ENCODE measurements at places on chromosomes 7 and 10.

DNA sequence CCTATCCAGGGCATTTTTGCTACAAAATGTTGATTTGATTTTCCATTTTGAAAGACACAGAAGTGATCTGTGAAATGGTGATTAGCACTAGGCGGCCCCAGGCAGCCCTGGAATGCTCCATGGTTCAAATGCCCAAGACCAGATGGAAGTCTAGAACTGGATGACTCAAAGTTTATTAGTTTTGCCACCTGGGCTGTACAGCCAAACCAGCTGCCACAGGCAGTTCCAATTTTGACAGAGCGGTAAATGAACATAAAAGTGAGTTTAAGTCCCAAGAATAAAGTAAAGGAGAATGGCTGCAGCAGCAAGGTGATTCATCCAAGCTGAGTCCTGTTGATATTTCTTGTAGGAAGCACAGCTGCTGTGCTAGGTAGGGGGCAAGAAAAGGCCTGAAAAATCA lies 180.5 kb downstream of the SUGCT start:
- no peak for DNase-seq

GRCh38 chr7:29915481-29916215 lies 74.0 kb downstream of the SCRN1 start:
- DNase-seq: no peak

DNA sequence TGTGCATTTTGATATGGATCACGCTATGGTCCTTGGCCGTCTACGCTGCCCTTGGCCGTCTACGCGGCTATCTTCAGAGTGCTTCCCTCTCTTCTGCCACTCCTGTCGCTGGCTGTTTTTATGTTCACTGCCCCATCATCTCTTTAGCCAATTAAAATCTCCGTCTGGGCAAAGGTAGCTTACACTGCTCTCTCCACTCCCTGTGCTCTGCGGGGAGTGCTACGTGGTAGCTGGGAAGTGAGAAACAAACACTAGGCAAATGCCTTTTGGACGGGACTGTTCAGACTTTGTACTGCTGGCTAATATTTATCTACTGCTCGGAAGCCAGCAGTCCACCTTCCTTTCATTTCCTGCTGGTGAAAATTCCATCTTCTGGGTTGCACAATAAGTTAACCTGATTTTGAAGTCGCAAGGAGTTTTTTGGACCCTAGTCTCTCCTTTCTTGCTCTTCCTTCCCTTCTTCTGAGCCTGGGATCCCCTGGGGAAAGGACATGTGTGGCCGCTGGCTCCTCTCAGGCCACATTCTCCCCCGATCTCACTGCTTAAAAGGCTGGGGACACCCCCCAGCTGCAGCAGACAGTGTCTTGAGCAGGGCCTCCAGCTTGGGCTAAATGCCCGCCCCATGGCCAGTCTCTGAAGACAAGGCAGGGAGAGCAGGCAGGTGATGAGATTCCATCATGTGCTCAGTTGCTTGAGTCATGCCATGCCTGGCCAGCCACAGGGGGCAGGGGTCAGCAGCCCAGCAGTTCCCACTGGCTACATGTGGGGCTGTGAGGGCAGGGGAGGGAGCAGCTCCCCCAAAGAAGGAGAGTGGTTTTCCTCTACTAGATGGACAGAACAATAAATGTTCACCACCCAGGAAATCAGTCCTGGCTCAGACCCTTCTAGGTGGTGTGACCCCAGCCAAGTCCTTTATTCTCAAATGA lies 25.5 kb upstream of the RBM33 start:
- DNase-seq: no peak

- no peak for DNase-seq
Observed at GRCh38 chr10:10956681-10957542, 60.8 kb upstream of the CELF2 start.

DNA sequence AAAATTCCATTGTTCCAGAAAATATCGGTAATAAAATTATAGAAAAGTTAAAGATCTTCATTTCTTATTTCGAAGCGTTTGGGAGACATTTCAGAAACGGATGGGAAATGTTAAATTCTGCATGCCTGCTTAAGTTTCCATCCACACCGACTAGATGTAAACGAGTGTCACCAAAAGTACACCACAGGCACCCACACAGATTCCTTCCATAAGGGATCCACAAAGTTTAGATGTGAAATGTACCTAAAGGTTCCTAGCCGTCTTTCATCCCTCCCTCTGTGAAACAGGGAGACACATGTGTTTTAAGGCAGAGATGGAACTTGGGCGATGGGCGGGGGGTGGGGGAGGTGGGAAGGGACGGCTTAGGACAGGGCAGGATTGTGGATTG lies 621 bp upstream of the CAV1 start:
- no peak for DNase-seq

DNA sequence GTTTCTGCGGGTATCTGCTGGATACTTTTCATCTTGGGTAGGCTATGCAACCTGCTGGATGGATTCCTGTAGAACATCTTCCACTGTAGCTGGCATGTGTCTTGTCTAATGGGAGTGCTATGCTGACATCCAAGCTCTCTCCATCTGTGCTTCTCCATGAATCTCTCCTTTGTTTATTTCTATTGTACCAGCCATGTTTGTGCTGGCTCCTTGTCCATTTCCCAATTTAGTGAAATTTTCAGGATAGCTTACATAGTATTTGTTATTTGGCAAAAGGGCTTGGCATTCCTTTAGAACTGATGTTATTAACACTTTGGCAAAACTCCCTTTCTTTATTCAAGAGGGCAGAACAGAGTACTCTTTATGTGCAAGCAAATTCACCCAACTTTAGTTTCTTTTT lies 198.0 kb downstream of the CSTF2T start:
- no peak for DNase-seq

GRCh38 chr10:107436568-107436967 lies 272.1 kb upstream of the SORCS1 start:
- no peak for DNase-seq

GRCh38 chr7:157281221-157281998 lies 55.4 kb upstream of the DNAJB6 start:
- DNase-seq: no peak

- no peak for DNase-seq
Observed at GRCh38 chr10:125135771-125136035, 24.7 kb downstream of the CTBP2 start.

DNA sequence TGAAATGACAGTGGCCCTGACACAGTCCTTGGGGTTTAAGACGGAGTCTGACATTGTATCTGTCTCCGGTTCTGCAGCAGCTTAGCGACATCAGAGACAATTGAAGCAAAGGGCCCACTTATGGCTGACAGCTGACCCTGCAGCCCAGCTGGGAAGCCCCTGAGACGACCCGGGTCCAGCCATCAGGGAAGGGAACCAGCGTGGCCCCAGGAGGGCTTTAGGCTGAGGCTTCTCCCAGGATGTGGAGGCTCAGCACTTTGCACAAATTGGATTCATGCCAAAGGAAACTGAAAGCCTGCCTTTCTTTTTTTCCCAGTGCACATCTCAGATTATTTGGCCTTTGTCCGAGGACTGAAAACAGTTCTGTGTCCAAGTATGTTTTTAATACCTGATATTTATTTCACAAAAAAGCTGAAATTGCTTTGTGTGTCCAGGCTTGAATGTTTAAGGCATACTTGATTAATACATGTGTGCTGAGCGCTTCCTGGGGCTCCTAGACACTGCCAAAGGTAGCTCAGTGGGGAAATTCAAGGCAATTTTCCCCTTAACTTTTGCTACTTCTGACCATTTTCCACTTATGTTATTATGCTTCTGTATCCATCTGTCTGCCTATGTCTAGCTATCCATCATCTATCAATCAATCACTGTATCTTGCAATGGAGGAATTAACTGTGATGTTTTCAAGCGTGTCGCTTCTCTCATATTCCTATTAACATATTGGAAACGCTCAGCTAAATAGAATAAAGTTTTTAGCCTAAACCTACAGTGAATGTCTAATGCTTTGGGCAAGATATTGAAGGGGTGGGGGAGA lies 34.8 kb downstream of the KLF6 start:
- no peak for DNase-seq

DNA sequence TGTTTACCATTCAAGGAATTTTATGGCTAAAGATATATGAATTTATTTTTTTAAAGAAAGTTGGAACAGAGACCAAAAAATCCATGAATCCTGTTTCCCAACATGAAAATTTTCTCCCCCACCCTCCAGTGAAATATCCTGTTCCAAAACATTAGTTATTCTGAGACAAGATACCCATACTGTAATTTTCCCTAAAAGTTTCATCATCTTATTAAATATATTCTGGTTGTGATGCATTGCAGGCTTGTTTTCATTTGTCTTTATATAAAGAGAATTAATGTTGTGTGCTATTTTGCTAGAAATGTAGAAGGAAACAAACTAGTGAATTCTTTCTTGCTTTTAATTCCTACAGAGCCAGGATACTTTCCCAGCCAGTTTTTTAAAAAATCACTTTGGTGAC lies 106.6 kb downstream of the EXOC4 start:
- DNase-seq: no peak

DNA sequence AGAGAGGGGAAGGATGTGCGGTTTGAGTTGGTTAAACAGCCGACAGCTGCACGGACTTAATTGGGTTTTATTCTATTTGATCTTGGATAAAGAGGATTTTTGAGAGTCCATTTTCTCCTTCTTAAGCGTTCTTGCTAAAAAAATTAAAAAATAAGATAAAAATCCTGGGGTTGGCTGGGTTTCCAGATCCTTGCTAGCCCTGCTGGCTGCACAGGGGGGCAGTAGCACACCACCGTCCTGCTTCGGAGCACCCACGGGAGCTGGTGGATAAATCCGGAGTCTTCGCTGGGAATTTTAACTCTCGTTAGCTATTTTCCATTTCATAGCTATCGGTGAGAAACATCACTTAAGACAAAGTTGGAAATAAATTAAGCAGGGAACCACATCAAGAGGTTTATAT lies 792.0 kb downstream of the TYW1 start:
- no peak for DNase-seq

GRCh38 chr10:71432101-71432905 lies 35.6 kb downstream of the CDH23 start:
- no peak for DNase-seq

GRCh38 chr7:130276796-130277762 lies 10.4 kb downstream of the CPA2 start:
- DNase-seq: peak; percentile 16

DNA sequence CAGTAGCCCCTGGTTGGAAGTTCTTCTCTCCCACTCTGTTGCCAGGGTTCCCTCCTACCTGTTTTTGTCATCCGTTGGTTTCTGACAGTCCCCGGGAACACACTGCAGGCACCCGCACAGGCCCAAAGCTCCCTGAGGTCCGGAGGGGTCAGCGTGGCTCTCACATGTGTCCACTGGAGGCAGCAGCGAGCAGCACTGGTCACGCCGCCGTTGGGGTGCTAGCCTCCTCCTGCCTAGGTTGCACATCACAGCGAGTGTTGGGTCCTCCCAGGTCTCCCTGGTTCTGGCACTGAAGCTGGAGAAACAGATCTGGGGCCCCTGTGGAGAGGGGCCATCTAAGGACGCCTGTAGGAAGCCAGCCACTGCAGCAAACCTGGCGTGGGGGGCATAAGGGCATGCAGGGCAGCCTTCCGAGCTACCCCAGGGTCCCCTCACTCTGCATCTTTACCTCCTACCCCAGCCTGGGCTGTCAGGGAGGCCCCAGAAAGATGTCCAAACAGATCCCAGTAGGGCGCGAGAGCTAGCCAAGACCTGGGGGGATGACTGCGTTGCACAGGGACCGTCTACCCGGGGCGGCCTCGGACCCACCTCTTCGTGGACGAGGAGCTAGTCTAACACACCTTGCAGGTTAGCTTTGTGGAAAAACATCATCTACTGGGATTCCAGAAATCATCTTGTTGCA lies 28.9 kb downstream of the LRRC27 start:
- DNase-seq: no peak

GRCh38 chr7:116652793-116653192 lies 19.2 kb upstream of the MET start:
- DNase-seq: no peak

DNA sequence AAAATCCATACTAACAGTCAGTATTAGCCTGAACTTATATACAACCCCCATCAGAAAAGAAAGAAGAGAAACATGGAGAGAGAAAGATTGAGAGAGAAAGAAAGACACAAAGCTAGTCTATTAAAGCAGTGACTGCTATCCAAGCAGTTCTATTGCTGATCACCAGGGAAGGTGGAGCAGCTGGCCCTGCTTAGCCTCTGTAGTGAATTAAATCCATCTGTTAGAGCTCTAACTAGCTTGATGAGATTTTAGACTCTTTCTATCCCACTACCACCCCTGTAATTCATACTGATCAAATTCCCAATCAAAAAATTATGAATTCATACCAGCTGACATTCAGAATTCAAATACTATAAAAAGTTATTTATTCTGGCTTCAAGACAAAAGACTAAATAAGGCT lies 486.0 kb upstream of the LRRN3 start:
- no peak for DNase-seq

DNA sequence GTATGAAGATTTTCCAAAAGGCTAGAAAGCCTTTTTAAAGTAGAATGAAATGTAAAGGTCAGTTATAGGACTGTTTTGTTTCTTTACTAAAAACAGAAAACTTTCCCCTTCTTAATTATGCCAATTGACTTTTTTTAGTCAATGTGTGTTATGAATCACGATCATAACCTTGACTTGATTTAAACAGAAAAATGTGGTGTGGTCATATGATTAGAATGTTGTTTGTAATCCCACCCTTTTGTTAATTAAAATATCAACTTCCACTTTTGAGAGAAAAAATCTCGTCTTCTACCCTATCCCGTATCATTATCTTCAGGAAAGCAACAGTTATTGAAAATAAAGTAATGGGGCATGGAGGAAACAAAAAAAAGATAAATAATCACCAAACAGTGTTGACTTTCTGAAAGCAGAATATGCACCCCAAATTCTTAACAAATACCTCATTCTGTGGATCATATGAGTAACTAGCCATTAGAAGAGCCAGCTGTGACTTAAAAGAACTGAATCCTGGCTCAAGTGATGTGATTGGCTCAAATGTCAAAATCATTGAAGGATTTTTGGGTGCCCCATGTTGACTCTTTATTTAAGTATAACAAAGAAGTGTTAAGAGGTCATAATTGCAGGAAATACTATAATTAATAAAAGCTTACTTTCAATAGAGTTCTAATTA lies 32.3 kb upstream of the SLC16A12 start:
- no peak for DNase-seq

- no peak for DNase-seq
Observed at GRCh38 chr10:71622154-71622526, 97.4 kb downstream of the C10orf105 start.

- no peak for DNase-seq
Observed at GRCh38 chr7:31688996-31689395, 2.0 kb downstream of the PPP1R17 start.

DNA sequence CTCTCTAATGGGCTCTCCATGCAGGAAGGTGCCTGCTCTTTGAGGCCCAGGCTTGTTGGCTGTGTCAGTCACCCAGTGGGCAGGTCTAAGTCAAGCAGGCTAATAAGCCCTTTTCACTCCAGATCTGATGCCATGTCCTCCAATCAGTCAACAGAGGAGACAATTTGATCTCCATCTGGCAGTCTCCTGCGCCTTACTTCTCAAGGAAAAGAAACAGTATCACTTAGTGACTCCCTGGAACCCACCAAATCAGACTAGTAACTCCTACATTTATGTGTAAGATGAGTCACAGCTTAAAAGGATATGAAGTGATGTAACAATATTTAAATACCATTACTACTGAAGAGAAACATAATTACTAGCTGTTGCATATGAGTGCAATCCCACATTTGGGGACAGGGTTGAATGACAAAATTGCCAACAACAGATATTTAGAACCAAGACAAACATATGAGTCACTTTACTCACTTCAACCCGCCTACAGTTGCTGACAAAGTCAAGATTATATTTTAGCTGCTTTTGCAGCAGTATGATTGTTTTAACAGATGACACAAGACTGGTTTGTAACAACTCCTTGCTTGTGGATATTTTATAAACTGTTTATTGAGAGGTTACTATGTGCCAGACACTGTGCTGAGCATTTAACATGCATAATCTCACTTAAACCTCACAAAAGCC lies 72.1 kb downstream of the USP6NL start:
- DNase-seq: no peak
